HT-29 (cell line): ENCODE measurements at places on chromosomes 6 and 20. TPM values are rescaled to one million over a fixed set of nuclear protein-coding genes. Genes with fewer than 3 reads are reported as not detected.

- peak; percentile 69 for DNase-seq
These were observed 22.2 kb downstream of the RWDD2A start for GRCh38 chr6:83215131-83216047.

DNA sequence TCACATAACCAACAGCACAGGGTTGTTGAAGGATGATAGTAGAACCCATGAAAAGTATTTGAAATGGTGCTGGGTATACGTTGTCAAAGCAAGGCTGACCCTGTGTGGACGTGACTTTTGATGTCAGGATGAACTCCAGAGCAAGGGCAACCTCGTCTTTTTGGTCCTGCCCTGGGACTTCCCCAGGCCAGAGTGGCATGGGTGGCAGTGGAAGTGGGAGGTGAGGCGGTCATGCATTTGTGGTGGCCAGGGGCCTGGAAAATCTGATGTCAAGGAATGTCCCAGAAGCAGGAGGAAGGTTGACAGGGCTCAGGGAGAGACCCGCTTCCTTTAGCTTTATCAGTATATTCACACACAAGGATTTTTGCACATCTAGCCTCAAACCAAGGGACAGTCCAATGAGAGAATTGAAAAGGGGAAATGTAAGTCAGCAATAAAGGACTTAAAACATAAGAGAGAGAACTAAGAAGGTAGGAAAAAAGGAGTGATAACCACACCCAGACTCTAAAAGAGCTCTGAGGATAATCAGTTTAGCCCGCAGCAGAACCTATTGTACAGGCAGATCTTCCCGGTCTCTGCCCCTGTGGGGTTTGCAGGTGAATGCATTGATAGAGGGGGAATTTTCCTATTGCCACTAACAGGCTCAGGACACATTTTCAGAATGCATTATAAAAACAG is 98.8 kb upstream of the HDGFL1 start:
- DNase-seq, result no peak

- no peak for DNase-seq
These were observed 59.3 kb upstream of the SPTLC3 start for GRCh38 chr20:12949429-12949980.

GRCh38 chr6:154950979-154951344 is 44.2 kb upstream of the TIAM2 start:
- no peak for DNase-seq

DNA sequence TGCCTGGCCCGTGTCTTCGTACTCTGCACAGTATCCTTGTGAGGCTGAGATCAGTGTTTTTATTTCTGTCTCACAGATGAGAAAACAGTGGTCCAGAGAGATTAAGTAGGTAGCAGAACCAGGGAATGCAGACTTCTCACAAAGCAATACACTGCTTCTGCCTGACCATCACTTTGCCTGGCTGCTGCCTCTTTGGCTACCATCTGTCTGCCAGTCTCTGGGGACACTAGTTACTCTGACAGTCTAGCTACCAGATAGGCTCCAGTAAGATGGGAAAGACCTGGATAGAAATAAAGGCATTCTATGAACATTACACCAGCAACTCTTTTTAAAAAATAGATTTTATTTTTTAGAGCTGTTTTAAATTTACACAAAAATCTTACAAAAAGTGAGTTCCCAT is 96.9 kb downstream of the PHACTR3 start:
- DNase-seq, result no peak

DNA sequence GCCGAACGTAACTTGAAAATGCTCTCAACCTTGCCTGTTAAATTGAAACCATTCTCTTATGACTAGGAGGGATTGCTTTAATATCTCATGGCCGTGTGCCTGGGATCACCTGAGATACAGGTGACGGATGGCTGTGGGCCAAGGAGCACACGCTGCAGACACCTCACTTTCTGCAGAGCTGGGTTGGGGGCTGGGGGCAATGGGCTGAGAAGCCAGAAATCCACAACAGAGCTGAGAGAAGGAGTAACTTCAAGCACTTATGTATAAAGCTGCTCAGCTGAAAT is 170.9 kb downstream of the DTNBP1 start:
- no peak for DNase-seq

GRCh38 chr20:38275815-38276550 is 15.4 kb upstream of the KIAA1755 start:
- DNase-seq, result no peak

The C6orf58 gene
- total RNA-seq, result not detected in 2 replicates

The PIM1 gene
- 20.0 and 23.6 TPM in 2 replicates for total RNA-seq
